ENCODE measurements at places on chromosomes 3 and 15.

DNA sequence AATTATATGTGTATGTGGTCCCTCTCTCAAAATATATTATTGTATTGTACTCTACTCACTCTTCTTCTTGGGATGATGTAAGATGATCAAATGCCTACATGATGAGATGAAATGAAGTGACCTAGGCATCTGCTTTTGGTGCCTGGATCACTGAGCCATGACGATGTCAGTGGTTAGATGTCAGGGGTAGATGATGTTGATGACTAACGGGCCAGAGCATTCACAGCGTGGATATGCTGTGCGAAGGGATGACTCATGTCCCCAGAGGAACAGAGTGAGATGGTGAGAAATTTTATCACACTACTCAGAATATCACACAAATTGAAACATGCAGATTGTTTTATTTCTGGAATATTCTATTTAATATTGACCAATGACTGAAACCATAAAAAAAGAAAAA, 233.9 kb upstream of the CADM2 start:
- no peak for DNase-seq

DNA sequence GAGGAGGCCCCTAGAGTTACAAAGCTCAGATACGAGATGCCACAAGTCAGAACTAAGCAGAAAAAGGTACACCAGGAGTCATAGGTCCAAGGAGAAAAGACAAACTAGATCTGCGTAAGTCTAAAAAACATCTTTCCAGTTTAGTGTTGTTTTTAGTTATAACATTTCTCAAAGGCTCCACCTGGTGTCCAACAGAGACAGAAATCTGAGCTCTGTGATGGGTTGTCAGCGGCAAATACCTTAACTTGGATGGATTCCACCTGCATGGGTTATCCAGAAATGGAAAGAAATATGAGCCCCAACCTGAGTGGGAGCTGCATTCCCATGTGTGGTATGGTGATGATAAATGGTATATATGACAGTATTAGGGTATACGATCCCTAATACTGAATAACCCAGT, 238.6 kb upstream of the CHRM5 start:
- DNase-seq: no peak

- no peak for DNase-seq
Measured at GRCh38 chr3:123344907-123345594, 103.8 kb downstream of the ADCY5 start.

GRCh38 chr15:50676799-50677483, 9.7 kb downstream of the TRPM7 start:
- no peak for DNase-seq

GRCh38 chr3:85455561-85456200, 496.9 kb downstream of the CADM2 start:
- DNase-seq: no peak

- no peak for DNase-seq
Measured at GRCh38 chr3:15630646-15631350, 29.3 kb downstream of the BTD start.
